ENCODE measurements at places on chromosomes 13 and 19.

DNA sequence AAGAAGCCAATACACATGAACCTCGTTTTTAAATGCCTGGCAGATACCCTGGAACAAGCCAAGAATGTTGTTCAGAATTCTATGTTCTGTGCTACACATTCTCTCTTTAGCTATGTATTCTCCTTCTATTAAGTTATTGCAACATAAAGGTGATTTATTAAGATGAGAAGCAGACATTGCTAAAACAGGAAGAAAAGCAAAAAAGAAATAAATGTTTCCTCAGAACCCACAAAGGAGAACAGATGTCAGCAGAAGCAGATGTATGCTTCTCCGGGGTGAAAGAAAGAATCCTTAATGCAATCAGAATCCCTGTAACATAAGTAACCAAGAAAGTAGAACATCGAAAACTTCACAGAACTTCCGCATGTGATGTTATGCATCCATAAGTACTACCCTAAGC is 302.9 kb downstream of the DCT start:
- DNase-seq, result no peak

- DNase-seq, result no peak
Measured at GRCh38 chr13:99332456-99332855, 25.3 kb upstream of the GPR183 start.

DNA sequence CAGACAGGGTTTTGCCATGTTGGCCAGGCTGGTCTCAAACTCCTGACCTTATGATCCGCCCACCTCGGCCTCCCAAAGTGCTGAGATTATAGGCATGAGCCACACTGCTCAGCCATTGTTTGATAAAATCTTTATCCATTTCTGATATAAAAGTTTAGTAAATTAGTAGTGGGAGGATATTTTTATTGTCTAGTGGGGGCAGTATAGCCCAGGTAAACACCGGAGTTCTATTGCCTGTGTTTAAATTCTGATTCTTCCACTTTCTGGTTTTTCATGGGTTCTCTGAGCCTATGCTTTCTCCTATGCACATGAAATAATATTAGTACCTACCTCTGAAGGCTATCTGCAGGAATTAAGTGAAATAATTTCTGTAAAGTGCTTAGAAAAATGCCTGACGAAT is 20.1 kb upstream of the ARHGEF18 start:
- DNase-seq, result no peak

- DNase-seq, result no peak
Measured at GRCh38 chr19:58498316-58499020, 13.3 kb downstream of the SLC27A5 start.

- DNase-seq, result peak; percentile 67
Measured at GRCh38 chr13:20128459-20128931, 32.4 kb downstream of the GJA3 start.

DNA sequence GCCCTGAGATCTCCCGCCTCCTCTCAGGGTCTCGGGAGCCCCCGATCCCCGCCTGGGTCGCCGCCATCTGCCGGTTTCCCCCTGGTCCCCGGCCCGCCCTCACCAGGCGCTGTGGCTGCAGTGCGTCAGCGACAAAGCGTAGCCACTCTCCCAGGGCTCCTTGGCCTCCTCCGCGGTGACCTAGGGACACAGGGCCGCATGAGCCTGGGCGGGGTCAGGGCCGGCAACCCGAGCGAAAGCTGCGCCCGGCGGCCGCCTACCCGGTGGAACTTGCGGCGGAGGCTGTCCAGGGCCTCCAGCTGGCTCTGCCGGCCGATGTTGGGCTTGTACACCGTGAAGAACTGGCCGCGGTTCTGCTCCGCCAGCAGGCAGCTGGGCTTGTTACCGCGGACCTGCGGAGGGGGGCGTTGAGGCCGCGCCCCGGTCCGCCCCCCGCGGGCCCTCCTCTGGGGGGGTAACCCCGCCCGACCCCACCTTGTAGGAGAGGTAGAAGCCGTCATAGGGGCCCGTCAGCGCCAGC is 5.3 kb downstream of the GPX4 start:
- DNase-seq, result no peak

GRCh38 chr19:2361246-2362045 is 1.4 kb downstream of the TMPRSS9 start:
- DNase-seq, result no peak

DNA sequence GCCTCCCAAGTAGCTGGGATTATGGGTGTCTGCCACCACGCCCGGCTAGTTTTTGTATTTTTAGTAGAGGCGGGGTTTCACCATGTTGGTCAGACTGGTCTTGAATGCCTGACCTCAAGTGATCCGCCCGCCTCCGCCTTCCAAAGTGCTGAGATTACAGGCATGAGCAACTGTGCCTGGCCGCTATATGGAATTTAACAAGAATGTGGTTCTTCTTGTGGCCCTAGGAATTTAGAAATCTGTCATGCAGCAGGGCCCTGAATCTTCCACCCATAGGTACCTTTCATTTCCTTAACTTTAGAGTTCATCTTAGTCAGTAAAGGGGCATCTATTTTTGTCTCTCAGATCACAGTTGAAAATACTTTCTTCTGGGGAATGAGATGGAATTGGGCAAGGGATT is 25.6 kb upstream of the NDFIP2 start:
- no peak for DNase-seq

GRCh38 chr19:18161636-18162002 is 8.7 kb downstream of the PIK3R2 start:
- no peak for DNase-seq

- DNase-seq, result no peak
Measured at GRCh38 chr19:46838160-46838559, 12.5 kb downstream of the AP2S1 start.

DNA sequence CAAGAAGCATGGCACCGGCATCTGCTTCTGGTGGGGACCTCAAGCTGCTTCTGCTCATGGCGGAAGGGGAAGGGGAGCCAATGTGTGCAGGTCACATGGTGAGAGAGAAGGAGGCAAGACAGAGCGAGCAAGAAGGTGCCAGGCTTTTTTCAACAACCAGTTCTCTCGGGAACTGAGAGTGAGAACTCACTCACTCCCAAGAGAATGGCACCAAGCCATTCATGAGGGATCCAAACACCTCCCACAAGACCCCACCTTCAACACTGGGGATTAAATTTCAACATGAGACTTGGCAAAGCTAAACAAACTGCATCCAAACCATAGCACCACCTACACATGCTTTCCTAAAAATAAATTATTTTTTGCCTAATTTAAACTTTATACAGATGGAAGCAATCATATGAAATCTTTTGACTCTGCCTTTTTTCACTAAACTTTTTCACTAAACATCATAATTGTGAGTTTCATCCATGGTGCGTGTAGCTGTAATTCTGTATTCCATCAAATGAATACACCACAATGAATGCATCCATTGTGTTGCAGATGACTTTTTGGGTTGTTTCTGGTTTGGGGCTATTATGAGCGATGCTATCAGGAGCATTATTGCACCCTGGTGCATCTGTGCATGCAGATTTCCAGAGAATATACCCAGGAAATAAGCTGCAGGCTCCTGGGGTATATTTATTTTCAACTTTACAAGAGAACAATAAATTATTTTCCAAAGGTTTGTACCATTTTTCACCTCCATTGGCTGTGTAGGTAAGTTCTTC is 14.6 kb upstream of the IPO5 start:
- DNase-seq, result no peak

DNA sequence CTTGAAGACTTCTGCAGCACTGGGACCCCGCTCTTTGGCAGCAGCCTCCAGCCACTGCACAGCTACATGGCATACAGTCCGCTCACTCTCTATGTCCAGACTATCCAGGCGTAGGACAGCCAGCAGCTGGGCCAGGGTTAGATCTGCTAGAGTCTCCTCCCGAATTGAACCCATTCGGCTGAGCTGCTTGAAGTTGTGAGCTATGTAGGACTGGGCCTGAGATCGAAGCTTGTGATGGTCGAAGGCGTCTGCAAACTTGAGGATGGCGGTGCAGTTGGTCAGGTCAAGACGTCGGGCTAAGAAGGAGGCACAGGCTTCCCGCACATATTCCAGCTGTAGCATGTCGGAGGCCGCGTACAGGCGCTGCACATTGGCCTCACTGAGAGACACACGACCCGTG is 900 bp downstream of the KBTBD7 start:
- DNase-seq, result no peak

GRCh38 chr13:41631296-41631965 is 174.1 kb downstream of the RGCC start:
- no peak for DNase-seq

DNA sequence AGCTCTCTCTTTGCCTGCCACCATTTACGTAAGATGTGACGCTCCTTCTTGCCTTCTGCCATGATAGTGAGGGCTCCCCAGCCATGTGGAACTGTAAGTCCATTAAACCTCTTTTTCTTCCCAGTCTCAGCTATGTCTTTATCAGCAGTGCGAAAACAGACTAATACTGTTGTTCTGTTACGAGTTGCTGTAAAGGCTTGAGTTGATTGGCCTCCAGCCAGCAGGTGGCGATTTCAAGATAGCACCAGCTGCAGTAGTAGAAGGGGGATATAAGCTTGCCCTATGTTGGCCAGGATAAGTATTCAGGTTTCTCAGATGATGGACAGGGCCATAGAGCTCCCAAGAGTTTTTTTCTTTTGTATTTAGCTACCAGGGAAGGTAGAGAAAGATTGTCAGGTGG is 385.5 kb downstream of the MZT1 start:
- DNase-seq, result no peak

DNA sequence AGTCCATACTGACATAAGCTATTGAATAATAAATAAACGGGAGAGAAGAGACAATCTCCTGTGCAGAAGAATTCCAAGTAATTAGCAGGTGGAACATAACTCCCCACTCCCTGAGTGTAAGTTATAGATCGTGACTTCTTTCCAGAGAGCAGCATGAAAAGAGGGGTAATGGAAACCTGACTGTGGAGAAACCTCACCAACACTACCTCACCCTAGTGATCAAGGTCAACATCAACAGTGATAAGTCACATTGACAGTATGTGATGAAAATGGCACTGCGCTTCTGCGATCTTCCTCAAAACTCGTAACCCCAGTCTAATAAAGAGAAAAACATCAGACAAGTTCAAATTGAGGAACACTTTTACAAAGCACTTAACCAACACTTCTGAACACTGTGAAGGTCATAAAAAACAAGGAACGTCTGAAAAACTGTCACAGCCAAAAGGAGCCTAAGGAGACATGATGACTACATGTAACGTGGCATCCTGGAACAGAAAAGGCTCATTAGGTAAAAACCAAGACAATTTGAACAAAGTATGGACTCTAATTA is 19.8 kb downstream of the CAB39L start:
- no peak for DNase-seq

DNA sequence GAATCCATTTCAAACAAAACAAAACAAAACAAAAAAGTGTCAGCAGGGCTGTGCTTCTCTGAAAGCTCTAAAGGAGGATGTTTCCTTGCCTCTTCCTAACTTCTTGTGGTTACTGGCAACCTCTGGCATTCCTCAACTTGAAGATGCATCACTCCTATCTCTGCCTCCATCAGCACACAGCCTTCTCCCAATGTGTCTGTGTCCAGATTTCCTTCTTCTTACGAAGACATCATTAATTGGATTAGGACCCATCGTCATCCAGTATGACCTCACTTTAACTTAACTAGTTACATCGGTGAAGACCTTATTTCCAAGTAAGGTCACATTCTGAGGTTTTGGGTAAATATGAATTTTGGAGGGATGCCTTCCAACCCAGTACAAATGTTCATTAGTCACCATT is 33.8 kb upstream of the GTF2F2 start:
- DNase-seq, result no peak

- peak; percentile 57 for DNase-seq
Measured at GRCh38 chr19:6754653-6755463, 12.4 kb downstream of the SH2D3A start.

DNA sequence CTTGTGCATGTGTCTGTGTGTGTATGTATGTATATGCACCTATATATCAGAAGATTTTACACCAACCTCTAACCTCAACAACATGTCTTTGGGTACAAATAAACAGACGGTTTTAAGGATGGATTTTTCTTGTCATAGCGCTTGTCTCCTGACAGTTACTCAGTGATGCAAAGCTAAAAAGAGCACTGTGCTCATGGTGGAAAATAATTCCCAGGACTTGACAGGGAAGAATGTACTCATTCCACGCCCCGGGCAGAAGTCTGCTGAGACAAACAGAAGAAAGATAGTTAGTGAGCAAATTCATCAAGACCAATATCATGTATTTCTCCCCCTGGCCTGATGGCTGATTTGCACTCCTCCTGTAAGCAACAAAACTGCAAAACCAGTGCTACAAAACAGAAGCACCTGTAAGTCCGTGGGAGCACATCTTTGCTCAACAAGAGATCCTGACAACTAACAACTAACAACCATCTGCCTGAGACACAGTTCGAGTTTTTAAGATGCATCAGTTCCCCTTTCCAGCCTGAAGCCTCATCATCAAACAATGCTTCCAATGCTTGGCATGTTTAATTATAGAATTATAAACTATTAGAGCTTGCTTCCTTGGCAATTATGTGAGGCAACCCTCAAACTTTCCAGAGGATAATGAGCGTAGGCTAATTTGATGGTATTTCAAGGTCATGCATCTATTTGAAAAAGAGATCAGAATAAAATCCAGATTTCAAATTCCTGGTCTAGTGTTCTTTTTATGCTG is 812.7 kb upstream of the MIR17HG start:
- DNase-seq, result no peak

- no peak for DNase-seq
Measured at GRCh38 chr13:21719463-21719862, 48.6 kb downstream of the FGF9 start.

DNA sequence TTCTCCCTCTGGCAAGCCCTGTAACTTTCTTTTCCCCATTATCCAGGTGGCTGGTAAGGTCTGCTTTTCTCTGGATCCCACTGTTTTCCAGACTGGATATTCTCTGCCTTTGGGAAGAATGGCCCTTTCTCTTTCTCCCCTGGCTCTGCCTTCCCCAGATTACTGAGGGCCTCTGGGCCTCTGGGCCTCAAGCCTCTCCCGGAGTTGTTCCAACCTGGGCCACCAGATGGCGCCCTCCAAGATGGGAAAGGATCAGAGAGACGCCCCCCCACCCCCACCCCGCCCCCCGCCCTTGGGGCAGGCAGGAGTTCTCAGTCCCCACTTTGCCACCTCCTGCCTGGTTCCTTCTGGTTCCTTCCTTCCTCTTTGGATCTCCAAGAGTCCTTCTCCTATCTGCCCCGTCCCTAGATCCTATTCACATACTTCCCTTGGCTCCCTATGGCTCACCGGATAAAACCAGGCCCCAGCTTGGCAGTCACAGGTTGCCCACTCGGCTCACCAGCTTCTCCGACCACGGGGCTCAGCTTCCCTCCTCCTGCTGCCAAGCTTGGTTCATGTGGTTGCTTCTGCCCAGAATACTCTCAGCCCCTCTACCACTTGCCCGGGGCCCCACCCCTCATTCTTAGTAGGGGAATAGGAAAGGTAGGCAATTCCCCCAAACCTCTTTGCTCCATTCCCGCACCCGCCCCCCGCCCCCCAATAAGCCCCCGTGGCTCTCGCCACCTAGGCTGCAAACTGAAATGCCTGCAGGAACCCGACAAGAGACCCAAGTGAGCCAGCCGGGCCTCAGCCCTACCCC is 13.1 kb downstream of the EPS8L1 start:
- peak; percentile 94 for DNase-seq
